ENCODE measurements at places on chromosomes 5 and 9.

DNA sequence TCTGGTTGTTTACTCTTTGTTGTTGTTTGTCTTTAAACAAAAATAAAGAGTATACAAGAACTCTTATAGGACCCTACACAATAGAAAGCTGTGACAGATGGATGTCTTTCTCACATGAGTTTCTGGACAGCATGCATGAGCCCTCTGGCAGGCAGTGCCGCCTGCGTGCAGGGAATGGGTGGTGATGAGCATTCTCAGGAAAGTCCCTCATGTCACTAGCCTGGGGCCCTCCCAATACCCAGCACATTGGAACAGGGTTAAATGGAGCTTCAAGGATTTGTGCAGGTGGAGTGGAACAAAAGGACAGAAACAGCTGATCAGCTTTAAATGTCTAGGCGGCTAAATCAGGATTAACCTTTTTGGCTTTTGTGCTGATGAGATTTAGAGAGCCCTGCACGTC is 181.0 kb upstream of the CD180 start:
- DNase-seq = no peak

- no peak for DNase-seq
These were observed 99.3 kb upstream of the LHFPL2 start for GRCh38 chr5:78747705-78748359.

- DNase-seq = no peak
These were observed 12.5 kb downstream of the RGS3 start for GRCh38 chr9:113475992-113476391.

DNA sequence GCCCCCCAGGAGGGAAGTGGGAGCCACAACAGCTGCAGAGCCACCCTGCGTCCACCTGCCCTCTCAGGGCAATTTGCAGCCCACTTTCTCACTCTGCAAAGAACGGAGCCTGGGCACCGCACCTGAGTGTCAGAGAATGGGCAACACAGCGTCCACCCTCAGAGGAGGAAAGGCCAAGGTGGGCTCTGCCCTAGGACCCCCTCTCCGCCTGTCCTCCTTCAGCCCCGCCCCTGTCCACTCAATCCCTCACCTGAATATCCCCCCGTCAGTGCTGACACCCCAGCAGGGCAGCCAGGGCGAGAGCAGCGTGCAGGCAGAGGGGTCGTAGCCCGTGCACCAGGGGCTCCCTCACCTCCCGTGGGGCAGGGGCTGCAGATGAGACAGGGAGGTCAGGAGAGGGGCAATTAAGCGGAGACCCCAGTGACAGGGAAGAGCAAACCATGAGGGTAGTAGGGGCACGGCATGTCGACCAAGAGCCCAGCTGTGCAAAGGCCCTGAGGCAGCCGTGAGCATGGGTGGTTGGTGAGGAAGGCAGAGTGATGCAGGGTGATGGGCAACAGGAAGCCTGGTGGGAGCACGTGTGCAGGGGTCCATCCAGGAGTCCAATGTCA is 140.3 kb downstream of the OLFM1 start:
- no peak for DNase-seq

GRCh38 chr9:123336449-123336848 is 19.5 kb upstream of the CRB2 start:
- DNase-seq = no peak

DNA sequence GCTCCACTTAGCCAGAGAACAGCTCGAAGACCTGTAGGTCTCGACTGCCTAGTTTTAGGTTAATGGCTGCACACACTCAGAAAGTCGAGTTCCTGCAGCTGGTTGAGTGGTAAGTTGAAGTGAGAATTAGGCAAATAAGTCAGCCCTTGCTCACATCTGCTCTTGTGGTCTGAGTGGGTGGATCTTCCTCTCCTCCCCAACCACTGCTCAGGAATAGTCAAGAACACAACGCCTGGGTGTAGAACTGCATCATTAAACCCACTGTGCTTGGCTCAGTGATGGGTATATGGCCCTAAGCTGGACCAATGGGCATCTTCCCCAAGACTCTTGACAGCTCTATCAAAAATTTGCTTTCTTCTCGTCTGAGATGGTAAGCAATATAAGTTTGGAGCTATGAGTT is 20.9 kb upstream of the ADAM19 start:
- DNase-seq = no peak

DNA sequence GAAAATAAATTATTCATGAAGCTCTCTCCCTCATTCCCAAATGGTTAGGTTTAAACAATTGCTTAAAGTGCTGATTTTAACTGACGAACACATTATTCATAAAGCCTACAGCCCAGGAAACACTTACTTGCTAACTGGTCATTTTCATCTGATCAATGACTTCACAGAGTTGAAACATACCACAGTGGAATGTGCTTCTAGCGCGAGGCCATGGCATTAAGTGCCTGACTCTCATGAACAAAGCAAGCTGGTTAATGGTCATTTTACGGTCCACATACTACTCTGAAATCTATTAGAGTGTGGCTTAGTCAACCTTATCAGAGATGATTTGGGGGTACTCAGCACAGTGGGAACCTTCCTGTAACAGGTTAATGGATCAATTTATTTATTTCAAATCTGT is 114.6 kb downstream of the MED27 start:
- no peak for DNase-seq

GRCh38 chr5:111737716-111738115 is 19.3 kb downstream of the NREP start:
- DNase-seq = no peak

- no peak for DNase-seq
These were observed 2.0 kb downstream of the CTNNA1 start for GRCh38 chr5:138755084-138755748.

DNA sequence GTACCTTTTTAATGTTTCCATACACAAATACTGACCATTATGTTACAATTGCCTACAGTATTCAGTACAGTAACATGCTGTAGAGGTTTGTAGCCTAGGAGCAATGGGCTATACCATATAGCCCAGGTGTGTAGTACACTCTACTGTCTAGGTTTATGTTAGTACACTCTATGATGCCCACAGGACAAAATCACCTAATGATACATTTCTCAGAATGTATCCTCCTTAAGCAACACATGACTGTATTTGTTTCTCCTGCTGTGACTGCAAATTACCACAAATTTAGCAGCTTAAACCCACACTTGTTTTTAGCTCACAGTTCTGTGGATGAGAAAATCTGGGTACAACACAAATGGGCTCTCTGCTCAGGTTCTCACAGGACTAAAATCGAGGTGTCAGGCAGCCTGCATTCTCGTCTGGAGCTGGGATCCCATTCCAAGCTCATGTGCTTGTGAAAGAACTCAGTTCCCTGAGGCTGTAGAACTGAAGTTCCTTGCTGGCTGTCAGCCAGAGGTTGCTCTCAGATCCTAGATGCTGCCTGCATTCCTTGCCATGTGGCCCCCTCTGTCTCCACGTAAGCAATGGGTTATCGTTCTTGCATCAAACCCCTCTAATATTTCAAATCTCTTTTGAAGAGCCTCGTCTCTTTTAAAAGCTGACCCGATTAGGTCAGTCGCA is 38.6 kb upstream of the PIK3R1 start:
- DNase-seq = no peak

- no peak for DNase-seq
These were observed 45.9 kb downstream of the AMBP start for GRCh38 chr9:114031948-114032840.

- DNase-seq = no peak
These were observed 163.5 kb upstream of the POU5F2 start for GRCh38 chr5:93904917-93905316.

GRCh38 chr5:142974409-142974808 is 204.2 kb downstream of the ARHGAP26 start:
- DNase-seq = no peak

GRCh38 chr5:172630082-172630481 is 11.0 kb upstream of the NEURL1B start:
- DNase-seq = no peak

- DNase-seq = no peak
These were observed 1.3 kb downstream of the GADD45G start for GRCh38 chr9:89606049-89606623.

DNA sequence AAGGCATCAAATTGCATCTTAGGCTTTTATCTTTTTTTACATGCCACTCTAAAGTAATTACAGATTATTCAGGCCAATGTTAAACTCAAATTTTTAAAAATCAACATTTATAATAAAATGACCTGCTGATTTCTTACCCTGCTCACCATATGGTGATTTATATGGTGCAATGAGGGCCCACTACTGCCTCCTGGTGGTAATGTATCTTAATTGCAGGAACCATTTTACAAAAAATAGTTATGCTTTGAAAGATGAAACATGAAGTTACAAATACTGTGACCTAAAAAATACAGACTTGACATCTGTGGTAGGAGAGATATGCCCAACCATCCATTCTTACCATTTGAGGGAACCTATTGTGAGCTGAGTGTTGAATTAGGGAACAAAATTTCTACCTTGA is 292.6 kb upstream of the TAS2R1 start:
- DNase-seq = no peak

DNA sequence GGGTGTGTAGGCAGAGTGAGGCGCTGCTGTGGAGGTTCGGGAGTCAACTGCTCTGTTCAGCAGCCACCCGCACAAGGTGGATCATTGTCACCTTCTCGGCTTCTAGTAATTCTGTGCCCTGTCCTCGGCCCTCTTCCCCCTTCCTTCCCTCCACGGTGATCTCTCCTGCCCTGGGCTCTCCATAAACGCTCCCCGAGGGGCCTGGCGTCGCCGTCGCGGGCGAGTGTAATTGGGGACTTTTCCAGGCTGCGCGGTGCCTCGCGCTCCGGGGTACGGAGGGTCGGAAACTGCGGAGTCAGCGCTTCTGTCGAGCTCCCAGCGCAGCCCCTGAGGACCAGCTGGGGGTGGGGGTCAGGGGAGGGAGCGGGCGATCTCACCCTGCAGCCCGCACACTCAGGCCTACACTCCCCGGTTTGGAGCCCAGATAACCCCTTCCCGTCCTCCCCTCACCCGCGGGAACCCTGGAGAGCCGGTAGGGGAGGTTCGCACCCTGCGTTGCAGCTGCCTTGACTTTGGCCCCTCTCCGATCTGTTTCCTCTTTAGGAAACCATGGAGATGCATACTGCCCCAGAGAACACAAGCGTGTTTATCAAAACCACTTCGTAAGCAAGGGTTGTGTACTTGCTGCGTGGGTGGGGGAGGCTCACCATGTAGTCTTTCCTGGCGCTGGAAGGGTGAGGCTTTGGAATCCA is 188.3 kb upstream of the ZNF618 start:
- no peak for DNase-seq

DNA sequence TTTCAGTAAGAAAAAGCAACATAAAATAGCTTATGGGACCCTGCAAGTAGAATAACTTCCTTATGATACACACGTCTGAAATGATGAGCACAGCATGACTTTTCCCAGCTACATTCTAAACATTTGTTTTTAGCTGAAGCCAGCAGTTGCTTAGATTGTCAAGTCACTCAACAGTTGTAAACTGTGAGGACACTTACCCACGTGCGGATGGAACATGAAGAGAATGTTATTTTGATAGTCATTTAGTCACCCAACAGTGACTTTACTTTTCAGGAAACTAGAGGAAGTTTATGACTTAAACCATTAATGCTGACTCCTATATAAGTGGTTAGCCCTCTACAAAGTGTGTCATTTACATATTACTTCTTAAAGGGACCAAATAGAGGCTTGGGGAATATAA is 3.0 kb downstream of the HACD4 start:
- no peak for DNase-seq

DNA sequence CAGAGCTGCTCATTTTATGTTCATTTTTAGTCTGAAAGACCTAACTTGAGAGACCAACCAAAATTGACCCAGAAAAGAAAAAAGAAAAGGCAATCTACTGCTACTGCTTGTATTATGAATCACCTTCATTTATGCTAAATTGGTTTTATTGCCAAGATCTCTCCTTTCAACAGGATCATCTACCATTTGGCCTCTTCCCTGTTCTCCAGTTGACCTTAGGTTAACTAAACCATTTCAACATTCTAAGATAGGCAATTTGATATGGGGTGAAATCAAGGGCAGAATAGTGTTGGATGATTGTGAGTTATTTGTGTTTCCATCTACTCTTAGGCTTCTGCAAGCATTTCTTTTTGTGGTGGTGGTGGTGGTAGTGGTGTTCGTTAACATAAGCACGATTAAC is 48.3 kb upstream of the POU4F3 start:
- DNase-seq = no peak

GRCh38 chr9:125659954-125660353 is 47.1 kb downstream of the MAPKAP1 start:
- DNase-seq = no peak

GRCh38 chr9:131275332-131276093 is 797 bp downstream of the FAM78A start:
- no peak for DNase-seq

DNA sequence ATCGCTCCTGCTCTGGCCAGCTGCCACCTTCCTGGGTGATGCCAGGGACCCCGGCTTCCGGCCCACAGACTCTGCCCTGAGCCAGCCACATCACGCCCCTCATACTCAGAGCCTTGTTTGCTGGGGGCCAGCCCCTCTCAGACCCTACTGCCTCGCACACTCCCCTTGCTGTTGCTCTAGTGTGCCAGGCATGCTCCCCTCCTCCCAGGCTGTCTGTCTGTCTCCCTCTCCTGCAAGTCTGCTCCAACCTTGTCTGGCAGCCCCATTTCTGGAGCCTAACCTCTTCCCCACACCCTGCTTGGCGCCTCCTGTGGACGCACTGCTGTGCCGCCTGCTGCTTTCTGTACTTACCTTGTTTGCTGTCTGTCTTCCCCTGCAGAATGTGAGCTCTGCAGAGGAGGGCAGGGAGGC is 184.7 kb downstream of the HSPA4 start:
- DNase-seq = no peak

GRCh38 chr9:82549174-82549821 is 513.6 kb downstream of the RASEF start:
- no peak for DNase-seq

DNA sequence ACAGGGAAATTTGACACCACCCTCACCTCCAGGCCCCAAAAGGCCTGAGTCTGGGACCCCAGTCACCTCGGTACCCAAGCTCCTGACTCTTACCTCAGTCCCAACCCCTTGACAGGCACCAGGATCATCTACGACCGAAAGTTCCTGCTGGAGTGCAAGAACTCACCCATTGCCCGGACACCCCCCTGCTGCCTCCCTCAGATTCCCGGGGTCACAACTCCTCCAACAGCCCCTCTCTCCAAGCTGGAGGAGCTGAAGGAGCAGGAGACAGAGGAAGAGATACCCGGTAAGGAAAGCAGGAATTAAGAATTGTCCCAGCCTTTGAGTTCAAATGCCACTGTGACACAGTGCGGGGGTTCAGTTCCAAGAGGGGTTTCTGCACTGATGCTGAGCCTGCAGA is 1.3 kb downstream of the EIF4EBP3 start:
- no peak for DNase-seq

DNA sequence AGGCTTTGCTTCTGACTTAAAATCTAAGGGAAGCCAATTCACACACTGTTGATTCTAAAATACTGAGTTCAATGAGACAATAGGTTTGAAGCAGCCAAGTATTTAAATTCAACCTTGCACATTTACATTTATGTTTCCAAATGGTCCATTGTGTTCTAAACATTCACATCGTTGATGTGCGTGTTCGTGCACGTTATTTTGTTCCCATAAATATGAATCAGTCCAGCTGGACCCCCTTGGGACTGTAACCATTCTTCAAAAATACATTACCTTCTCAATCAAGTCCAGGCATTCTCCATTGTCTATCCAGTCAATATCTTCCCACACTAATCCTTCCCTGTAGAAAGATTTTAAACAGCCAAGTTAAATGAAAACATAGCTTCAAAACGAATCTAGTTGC is 146.4 kb upstream of the RETREG1 start:
- no peak for DNase-seq
